ENCODE measurements at places on chromosomes 7 and 10.

DNA sequence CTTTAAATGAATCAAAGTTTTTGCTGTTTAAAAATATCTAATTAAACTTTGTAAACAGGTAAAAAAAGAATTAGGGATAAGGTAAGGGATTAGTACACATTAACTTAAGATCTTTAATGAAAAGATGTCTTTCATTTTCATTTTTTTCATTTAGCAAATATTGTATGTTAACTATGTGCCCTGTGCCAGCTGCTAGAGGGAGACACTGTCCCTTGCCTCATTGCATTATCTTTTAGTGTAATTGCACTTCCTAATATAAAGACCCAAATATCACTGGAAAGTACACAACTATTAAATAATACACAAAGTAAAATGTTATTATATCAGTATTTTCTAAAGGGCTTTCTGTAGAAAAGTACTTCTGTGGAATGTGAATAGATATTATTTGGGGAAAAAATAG lies 102.7 kb downstream of the GPR37 start:
- DNase-seq, result no peak

DNA sequence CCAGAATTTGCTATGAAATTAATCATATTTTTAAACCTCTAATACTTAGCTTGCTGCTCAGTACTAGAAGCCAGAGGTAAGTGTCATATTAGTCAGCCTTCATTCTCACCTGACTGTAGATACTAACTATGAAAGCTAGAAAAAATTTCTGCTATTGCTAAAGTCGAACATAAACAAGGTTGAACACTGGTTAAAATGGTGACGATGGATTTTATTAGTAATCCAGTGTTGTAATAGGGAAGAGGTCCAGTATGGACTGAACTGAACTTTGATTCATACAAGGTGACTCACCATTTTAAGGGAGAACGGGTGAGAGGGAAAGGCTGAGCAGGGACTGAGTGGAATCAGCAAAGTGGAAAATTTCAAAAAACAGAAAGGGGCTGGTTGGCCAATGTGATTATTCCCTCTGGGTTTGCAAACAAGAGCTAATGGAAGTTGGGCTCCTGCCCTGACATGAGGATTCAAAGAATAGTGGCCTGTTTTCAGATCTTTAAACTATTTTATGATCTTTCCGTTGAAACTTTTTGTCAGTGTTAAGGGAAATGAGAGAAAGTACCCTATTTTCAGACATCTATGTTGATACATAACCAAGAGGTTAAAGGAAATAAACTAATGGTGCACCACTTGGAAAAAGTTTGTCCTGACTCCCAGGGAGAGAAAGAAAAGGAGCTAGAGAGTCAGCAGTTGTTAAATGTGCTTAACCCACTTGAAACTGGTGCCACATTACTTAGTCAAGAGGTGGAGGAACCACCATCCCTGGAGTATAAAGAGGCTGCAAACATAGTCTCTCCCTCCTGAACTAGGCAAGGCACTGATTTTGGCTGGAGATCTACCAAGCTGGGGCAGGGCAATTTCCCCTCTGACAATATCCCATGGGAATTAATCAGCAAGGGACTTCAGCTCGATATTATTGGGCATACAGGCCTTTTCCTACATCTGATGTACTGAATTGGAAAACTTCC lies 15.3 kb upstream of the AKR1C1 start:
- DNase-seq, result no peak

- DNase-seq, result no peak
Measured at GRCh38 chr10:125840955-125841354, 17.6 kb downstream of the BCCIP start.

DNA sequence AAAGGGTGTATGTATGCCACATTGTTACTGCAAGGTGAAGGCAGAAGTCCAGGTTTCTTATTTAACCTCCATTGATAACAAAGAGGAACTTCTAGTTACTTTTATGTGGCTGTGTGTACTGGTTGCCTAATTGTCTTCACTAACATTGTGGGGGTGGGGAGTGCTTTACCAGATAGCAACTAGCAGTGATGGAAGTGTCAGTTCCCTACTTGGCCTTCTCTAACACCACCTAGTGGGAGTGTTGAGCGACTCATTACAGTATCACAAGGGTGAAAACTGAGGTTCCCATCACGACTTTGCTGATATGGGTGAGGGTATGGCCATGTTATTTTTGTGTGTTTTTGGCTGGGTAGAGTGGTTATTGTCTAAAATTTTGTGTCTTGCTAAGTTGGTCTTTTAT lies 274.4 kb downstream of the THSD7A start:
- DNase-seq, result no peak

DNA sequence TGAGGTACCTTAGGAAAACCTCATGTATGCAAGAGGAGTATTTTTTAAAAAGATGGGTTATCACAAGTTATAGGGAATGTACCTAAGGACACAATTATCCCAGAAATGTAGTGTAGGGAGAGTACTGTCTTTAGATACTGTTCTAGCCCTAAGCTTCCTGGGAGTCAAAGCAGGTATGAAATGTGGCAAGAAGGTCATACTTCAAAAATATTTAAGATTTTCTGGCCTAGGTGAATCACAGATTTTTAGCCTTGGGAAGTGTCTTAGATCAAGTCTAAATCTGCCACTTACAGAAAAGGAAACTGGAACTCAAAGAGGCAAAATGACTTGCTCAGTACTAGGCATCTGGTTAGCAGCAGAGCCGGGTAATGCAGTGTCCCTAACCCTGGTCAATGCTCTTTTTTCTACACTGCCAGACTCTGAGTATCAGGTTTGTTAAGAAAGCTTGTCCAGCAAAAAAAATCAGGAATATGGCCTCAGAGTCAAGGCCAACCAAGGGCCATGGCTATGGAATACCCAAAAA lies 13.9 kb downstream of the PIK3AP1 start:
- no peak for DNase-seq

DNA sequence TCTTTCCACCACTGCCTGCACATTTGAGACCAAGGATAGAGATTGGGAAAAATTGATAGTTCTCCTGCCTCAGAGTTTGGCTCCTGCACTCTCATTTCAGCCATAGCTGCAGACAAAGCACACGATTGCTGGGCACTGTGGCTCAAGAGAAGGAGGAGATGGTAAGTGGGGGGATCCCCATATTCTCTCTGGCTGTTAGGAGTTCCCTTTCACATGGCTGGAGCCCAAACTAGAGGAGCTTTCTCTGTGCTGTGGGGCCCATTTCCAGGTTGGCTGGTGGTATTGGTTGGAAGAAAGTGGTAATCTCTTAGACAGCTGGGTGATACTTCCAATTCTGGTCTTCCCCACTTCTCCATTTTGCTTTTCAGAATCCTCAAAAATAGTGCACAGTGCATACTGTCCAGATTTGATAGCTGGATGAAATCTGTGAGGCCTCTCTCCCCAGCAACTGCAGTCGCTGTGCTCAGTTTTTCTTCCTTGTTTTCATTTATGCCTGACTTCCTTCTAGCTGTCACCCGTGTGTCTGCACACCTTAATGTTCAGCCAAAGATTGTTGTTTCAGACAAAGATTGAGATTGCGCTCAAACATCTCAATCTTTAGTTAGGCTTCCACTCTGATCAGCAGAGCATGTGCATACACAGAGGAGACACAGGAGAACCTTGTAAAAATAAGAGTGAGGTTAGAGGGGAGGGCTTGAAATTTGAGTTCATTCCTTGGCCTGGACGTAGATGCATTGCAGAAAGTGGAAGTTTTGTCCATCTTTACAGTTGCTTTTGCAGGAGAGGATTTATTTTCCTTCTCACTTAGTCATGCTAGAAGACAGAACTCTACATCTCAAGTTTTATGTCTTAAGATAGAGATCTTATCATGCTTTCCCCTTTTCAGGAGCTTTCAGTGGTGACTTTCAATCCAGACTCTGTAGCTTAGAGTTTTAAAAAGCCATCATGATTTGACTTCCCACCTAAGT lies 28.6 kb downstream of the RABGEF1 start:
- DNase-seq, result no peak

GRCh38 chr10:83820033-83820432 lies 319.3 kb upstream of the GHITM start:
- no peak for DNase-seq

DNA sequence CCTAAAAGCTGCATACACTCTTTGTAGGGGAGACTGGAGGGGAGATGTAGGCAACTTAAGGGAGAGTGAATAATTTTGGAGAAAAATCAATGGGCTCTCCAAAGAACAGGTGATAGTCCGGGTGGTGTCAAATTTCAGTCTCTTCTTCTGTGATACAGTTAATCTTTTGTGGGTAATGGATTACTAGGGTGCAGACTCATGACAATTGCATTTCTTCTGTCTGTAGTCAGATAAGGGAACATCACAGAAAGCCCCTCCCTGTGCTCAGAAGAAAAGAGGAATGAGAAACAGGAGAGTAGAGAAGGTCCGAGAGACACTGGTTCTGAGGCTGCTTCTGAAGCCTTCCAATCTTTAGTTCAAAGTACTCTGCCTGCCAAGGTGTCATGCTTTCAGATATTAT lies 1140.7 kb upstream of the LRRN3 start:
- no peak for DNase-seq

DNA sequence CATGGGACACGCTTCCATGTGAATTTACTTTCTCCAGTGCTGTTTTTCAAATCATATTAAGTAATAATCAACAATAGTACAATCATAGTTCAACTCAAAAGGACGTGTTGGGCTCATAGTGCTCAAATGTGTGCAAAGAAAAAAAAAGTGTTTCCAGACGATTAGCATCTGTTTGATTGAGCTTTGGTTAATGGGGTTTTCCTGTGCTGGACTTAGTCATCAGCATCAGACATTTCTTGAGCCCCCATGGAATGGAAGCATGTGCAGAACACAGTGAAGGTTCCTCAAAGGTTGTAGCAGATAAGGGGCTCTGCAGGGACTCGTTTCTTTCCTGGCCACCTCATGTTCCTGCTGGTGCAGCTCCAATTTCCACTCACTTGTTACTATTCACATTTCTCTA lies 233.9 kb downstream of the PAXIP1 start:
- DNase-seq, result no peak

All from transverse colon (tissue), 4 donors.